ENCODE measurements at places on chromosomes 11 and 22.

- DNase-seq, result no peak
Measured at GRCh38 chr11:112396076-112396475, 135.4 kb upstream of the PLET1 start.

DNA sequence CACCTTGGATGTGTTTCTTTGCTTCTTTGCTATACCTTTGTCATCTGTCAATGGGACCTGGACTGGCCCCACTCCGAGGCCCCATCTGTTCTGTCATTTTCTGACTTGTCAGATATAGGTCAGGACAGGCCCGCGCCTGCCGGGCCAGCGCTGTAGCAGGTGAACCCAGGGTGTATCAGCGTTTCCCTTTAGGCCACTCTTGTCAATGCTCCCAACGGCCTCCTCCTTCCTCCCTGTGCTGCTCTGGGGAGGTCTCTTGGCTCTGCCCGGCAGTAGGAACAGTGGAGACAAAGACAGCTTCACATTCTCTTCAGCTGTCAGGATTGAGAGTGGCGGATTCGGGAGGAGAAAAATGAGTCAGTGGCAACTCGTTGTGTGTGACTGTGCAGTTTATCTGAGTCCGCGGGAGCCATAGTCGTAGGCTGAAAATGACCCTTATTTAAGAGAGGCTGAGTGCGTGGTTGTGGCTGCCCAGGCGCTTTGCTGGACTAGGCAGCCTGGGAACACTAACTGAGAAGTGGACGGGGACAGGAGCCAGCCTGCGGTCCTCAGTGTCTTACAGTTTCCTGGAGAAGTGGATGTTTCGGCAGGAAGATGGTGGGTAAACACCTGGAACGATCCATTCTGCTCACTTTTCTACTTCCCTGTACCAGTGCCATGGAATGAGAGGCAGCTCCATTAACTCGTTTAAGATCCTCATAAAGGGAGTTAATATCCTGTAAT, 102.3 kb downstream of the PRR5L start:
- DNase-seq, result no peak

GRCh38 chr11:99260696-99261095, 239.9 kb downstream of the CNTN5 start:
- DNase-seq, result no peak

- DNase-seq, result no peak
Measured at GRCh38 chr11:69862797-69863543, 43.8 kb upstream of the FGF3 start.

DNA sequence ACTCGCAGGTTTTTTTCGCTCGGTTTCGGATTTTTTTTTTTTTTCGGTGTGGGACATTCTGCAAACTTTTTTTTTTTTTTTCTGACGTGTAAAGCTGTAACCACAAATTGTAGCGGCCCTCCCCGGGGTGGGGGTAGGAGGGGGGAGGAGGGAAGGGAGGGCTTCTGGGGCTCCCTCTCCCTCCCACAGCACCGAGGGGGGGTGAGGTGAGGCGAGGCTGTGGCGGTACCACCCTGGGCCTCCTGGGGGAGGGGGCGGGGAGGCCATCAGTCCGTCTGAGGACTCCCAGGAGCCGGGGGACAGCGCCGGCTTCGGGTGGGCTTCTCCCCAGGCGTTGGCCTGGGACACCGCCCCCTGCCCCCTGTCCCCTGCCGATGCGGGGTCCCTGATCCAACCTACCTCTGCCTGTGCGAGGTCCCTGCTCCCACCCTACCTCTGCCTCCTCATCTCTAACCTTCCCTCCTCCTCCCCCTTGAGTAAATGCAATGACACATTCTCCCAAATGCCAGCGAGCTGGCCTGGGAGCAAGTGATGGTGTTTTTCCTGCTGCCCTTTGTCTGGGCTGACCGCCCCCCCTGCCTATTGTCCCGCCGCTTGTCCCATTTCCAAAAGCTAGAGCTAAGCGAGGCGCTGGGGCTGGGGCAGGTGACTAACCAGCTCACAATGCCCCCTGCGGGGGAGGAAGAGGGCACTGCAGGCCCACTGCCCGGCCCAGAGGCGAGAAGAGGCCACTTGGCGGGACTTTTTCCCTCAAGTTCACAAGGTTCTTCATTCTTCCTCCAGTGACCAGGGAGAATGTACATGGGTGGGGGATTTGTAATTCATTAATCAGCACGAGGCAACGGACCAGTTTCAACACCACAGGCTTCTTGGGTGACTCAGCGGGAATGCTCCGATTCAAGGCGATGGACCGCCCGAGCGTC, 511 bp upstream of the CLCF1 start:
- DNase-seq, result peak; percentile 46

GRCh38 chr11:832529-833113, at the start of gene CD151:
Gene CD151 (plus strand): TSS chr11:832952. CDS start chr11:836070, 3,118 bp downstream.
- DNase-seq, result no peak

- DNase-seq, result no peak
Measured at GRCh38 chr11:17822401-17822781, 87.8 kb downstream of the KCNC1 start.

GRCh38 chr22:33747029-33747428, 173.2 kb downstream of the LARGE1 start:
- no peak for DNase-seq

GRCh38 chr11:7579361-7579791, 65.6 kb downstream of the PPFIBP2 start:
- no peak for DNase-seq

GRCh38 chr22:36399472-36399778, 11.7 kb upstream of the MYH9 start:
- DNase-seq, result no peak

DNA sequence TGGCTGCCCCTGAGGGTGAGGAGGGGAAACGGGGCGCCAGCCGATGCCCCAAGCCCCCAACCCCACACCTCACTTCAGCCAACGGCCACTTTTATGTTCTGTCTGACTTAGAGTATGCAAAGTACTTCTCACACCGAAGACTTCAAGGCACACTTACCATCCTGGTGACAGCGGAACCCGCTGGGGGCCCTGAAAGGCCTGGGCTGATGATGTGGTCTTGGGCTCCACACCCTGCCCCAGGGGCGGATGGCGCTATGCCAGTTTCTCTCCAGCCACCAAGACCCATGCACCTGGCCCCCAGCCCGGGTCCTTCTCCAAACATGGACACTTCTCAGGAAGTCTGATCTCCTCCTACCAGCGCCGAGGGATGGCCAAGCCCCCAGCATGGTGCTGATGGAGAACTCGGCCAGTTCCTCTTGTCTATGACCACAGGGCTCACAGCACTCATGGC, 175.4 kb downstream of the CTTN start:
- no peak for DNase-seq

- DNase-seq, result no peak
Measured at GRCh38 chr22:44392446-44392921, 79.7 kb upstream of the SHISAL1 start.

- no peak for DNase-seq
Measured at GRCh38 chr22:37195921-37196320, 7.9 kb upstream of the C1QTNF6 start.

DNA sequence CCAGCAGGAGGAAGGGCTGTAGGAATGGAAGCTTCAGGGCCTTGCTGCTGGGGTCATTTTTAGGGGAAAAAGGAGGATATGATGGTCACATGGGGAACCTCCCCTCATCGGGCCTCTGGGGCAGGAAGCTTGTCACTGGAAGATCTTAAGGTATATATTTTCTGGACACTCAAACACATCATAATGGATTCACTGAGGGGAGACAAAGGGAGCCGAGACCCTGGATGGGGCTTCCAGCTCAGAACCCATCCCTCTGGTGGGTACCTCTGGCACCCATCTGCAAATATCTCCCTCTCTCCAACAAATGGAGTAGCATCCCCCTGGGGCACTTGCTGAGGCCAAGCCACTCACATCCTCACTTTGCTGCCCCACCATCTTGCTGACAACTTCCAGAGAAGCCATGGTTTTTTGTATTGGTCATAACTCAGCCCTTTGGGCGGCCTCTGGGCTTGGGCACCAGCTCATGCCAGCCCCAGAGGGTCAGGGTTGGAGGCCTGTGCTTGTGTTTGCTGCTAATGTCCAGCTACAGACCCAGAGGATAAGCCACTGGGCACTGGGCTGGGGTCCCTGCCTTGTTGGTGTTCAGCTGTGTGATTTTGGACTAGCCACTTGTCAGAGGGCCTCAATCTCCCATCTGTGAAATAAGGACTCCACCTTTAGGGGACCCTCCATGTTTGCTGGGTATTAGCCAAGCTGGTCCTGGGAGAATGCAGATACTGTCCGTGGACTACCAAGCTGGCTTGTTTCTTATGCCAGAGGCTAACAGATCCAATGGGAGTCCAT, 14.1 kb downstream of the IL10RA start:
- no peak for DNase-seq

Measured in C1 segment of cervical spinal cord (tissue), 14 donors.